NCI-H446 (cell line): ENCODE measurements at places on chromosomes 4 and X.
A peak's percentile ranks its signal among the peaks of the same experiment; 100 is the strongest.

DNA sequence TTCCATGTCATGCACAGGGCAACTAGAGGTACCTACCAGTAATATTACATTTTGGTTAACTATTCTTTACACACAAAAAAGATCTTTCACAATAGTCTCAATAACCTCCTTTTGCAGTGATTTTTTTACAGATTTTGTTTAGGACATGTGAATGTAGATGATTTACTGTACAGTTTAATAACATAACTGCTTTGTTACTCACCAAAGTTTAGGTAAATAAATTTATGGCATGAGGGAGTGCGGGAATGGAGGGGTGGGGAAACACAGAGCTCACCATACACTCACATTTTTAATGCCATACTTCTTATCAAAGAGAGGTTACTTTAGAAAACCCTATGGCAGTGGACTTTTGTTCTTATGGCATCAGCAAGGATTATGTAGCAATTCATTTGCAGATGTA is 93.1 kb upstream of the TEX13A start:
- no peak for DNase-seq

DNA sequence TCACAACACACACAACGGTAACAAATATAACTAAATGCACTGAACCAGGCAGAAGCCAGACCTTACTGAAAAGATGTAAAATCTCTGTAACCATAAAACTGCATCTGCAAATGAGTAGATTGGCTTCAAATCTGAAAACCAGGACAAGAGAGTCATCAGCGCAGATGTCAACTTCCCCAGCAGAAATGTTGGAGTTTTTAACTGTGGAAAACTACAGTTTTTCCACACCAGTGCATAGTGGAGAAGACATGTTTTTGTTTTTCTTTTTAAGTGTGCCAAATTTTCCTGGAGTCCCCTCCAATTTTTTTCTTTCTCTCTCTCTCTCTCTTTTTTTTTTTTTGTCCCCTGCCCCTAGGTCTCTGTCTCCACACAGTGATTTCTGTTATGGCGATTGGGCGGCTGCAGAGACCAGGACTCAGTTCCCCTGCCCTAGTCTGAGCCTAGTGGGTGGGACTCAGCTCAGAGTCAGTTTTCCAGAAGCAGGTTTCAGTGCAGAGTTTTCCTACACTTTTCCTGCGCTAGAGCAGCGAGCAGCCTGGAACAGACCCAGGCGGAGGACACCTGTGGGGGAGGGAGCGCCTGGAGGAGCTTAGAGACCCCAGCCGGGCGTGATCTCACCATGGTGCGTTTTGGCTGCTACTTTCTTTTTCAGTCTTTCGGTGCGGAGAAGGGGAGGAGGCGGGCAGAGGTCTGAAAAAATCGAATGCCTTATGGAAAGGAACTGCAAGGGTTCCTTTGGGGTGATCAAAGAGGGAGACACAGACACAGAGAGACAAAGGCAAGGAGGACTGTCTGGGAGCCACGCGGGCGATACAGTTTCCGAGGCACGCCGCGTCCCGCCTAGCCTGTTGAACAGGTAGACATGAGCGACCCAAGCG is at the start of gene GUCY1A1:
TSS of gene GUCY1A1 (plus strand) at position 505 of the 878 bp plus-strand sequence. CDS start 30,020 bp downstream, outside the sequence.
- peak; percentile 40 for DNase-seq

GRCh38 chr4:36303426-36304137 is 22.2 kb downstream of the DTHD1 start:
- no peak for DNase-seq

DNA sequence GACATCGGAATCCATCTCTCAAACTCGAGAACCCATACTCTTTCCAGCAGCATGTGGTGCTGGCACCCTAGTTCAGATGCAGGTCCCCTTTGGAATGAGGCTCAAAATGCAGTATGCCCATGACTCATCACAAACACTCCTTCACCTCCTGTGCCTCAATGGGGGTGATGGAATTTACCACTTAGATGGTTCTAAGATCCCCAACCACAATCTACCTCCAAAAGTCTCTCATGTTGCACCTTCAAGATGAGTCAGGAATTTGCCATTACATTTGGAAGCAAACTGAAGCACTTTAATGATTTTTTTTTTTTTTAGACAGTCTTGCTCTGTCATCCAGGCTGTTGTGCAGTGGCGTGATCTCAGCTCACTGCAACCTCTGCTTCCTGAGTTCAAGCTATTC is 8.5 kb upstream of the MID1 start:
- DNase-seq: no peak

DNA sequence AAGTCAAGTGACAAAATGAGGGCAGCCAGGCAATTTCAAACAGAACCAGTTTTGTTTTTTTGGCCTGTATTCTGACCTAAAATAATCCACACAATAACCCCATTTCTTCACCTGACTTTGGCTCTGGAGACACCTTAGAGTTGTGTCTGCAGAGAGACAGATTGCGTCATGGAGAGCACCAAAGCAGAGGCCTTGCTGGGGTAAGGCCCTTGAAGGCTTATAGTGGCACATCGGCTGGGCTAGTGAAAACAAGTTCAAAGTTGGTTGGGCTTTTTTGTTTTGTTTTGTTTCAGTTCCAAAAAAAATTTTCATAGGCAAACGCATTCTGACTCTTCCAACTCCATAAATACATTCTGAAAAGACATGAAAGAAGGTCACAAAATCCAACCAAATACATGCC is 34.4 kb downstream of the PARM1 start:
- DNase-seq: peak; percentile 16

- DNase-seq: no peak
These were observed 857.7 kb upstream of the HS3ST1 start for GRCh38 chr4:12286351-12286750.

DNA sequence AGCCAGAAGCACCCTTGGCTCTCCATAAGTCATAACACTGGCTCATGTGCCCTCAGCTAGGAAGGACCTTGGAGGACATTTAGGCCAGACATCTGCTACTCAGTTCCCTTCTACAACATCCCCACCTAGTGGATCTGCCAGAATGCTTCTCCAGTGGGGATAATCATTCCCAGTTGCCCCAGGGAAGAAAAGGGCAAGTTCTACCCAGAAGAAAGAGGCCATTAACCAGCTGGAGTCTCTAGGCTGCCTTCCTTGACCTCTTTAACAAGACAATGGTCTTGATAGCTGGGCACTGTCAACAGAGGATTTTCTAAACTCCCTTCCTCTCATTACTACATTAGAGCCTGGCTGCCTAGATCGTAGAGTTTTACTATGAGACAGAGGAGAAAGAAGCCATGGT is 42.0 kb downstream of the LGI2 start:
- DNase-seq: peak; percentile 43

DNA sequence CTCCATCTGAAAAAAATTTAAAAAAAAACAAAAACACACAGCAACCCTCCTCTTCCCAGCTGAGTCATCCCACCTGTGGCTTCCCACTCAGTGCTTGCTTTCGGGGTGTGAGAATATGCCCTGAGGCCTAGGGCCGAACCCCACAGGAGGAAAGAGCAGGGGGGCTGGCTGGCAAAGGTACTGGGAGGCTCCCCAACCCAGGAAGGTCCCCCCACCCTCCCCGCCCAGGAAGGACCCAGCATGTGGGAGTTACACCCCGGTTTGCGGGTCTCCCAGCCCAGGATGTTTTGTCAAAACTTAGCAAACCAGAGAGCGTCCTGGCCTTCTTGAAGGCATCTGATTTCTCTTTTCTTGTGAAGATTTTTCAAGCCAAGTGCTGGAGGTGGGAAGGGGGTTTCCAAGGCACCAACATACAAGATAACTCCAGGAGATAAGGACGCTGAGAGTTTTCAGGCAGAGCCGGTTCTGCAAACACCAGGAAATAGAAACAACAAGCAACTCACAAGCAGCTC is 25.7 kb upstream of the CSF2RA start:
- no peak for DNase-seq

DNA sequence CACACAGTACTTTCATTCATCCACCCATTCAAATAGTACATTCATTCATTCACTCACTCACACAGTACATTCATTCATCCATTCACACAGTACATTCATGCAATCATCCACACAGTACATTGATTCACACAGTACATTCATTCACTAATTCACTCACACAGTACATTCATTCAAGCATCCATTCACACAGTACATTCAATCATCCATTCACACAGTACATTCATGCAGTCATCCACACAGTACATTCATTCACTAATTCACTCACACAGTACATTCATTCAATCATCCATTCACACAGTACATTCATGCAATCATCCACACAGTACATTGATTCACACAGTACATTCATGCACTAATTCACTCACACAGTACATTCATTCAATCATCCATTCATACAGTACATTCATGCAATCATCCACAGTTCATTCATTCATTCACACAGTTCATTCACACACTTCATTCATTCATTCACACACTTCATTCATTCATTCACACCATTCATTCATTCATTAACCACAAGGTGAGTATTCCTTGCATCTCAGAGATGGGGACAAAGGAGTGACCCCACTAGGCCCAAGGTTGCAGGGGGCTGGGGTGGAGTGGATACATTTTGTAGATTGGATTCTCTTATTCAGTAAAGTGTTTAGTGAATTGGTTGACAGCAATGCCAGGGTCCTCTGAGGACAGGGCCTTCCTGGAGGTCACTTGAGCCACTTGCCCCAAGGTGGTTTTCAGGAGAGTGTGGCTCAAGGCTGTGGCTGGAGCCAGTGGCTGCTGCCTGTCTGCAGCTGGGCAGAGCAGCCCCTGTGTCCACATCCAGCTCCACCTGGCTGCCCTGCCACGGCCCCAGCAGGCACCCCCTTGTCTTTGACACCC is 4.3 kb upstream of the SPON2 start:
- DNase-seq: no peak

- no peak for DNase-seq
These were observed 102.9 kb downstream of the COL25A1 start for GRCh38 chr4:109199585-109199984.

DNA sequence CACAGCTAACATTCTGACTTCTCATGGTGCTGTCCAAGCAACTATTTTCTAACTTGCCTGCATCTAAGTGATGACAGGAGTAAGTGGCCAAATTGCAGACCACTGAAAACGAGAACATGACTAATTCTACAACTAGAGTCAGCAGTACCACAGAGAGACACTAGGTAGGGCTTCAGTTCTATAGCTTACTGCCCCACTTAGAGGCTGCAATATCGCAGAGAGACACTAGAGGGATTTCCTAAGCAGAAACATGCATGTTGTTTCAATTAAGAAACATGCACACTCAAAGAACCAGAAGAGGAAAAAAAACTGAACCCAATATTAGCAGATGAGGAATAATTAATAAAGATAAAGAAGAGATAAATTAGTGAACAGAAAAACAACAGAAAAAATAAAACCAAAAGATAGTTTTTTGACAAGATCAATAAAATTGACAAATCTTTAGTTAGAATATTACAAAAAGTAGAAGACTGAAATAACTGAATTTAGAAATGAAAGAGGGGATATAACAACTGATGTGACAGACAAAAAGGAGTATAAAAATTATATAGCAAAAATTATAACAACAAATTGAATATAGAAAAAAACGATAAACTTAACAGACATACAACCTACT is 100.8 kb downstream of the SPIN4 start:
- DNase-seq: no peak

GRCh38 chr4:111945014-111945413 is 200.2 kb upstream of the FAM241A start:
- DNase-seq: no peak

- no peak for DNase-seq
These were observed 39.2 kb upstream of the PDE5A start for GRCh38 chr4:119667802-119668201.

DNA sequence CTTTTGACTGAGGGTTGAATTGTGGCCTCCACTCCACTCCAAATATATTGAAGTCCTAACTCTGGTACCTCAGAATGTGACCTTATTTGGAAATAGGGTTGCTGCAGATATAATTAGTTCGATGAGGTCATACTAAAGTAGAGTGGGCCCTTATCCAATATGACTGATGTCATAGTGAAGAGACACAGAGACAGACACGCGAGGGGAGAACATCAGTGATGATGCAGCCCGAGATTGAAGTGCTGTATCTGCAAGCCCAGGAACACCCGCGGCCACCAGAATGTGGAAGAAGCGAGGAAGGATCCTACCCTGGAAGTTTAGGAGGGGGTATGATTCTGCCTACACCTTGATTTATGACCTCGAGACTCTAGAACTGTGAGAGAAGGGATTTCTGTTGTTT is 279.0 kb downstream of the ANKRD50 start:
- no peak for DNase-seq
